ENCODE measurements at places on chromosomes 2 and 18. TPM values are rescaled to one million over a fixed set of nuclear protein-coding genes. Genes with fewer than 3 reads are reported as not detected.

PARD3B gene
- 1.2 TPM for polyA plus RNA-seq

GRCh38 chr2:64128943-64129391, 15.3 kb downstream of the PELI1 start:
- no peak for DNase-seq

- DNase-seq = no peak
Measured at GRCh38 chr2:206158563-206159345, 490 bp downstream of the NDUFS1 start.

DNPEP gene
- 42.8 TPM for polyA plus RNA-seq

DNA sequence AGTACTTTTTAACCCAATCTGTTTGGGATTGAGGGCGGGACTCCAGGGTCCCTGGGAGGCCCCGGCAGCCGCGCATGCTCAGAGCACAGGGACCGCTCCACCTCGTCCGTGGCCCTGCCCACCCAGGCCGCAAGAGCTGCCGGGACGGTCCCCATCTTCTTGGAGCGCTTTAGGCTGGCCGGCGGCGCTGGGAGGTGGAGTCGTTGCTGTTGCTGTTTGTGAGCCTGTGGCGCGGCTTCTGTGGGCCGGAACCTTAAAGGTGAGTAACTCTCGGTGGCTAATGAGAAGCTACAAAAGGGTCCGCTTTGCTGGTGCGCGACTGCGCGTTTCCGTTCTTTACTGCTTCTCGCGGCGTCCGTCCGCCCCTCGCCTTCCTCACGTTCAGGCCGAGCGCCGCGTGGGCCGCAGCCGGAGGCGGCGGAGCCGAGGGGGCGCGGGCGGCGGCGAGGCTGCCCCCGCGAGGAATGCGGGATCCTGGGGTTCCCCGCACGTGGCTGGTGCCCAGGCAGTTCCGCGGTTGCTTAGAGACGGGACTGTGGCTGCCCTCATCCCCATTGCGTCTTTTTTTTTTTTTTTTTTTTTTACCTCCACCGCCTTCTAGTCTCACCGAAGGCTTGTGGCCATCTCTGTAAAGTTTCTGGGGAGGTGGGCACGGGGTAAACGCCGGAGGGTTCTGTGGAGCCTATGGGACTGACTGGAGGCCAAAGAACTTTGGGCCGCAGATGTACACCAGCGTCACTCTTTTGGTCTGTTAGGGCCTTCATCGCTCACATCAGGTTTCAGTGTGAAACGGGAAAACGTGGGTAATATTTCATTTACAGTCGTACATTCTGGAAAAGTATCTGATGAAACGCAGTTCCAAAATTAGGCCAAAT, at the start of gene SSB:
Gene SSB (plus strand): TSS at position 154 of the 875 bp plus-strand sequence. CDS start 2,090 bp downstream, outside the sequence.
- peak; percentile 87 for DNase-seq

FIGN gene
- 1.9 TPM for polyA plus RNA-seq

DNA sequence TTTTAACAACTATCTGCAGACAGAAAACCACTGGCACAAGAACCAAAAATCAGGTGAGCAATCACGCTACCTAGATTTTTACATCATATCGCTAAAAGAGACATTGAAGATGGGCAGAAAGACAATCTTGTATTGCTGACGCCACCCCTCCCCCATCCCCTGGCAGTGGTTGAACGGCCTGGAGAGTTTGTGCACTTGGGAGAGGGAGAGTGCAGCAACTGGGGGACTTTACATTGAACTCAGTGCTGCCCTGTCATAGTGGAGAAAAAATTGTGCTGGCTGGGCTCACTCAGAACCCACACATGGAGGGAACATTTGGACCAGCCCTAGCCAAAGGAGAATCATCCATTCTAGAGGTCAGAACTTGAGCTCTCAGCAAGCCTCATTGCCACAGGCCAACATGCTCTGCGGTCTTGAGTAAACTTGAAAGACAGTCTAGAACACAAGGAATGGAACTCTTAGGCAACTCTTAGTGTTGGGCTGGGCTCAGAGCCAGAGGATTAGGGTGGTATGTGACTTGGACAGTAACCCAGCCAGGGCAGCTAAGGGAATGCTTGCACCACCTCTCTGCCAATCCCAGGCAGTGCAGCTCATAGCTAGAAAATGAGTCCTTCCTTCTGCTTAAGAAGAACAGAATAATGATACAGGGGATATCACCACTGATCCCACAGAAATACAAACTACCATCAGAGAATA, 220.0 kb upstream of the CYP26B1 start:
- DNase-seq = peak; percentile 51

MC2R gene
- polyA plus RNA-seq = not detected

TSPYL6 gene
- not detected for polyA plus RNA-seq

GRCh38 chr2:127081826-127082633, 24.9 kb downstream of the BIN1 start:
- no peak for DNase-seq

CRYGC gene
- not detected for polyA plus RNA-seq

DSC1 gene
- polyA plus RNA-seq = not detected

GRCh38 chr2:231890896-231891513, 35.2 kb downstream of the NPPC start:
- DNase-seq = no peak

TANC1 gene
- polyA plus RNA-seq = 8.1 TPM

NT5C1B gene
- polyA plus RNA-seq = not detected

DNA sequence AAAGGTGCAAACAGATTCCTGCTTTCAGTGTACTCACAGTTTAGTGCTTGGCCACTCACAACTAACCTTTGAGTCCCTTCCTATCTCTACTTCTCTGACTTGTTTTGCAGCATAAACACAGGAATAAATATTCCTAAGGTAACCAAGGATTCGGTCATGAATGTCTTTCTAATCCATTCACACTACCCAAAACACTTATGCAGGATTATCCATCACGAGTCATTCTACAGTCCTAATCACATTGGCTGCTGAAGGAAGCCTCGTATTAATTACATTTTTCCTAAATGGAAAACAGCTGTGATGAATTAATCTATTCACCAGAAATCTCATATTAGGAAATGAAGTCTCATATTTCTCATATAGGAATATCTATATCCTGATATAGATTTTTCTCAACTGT, 16.3 kb downstream of the RDH14 start:
- DNase-seq = no peak

DNA sequence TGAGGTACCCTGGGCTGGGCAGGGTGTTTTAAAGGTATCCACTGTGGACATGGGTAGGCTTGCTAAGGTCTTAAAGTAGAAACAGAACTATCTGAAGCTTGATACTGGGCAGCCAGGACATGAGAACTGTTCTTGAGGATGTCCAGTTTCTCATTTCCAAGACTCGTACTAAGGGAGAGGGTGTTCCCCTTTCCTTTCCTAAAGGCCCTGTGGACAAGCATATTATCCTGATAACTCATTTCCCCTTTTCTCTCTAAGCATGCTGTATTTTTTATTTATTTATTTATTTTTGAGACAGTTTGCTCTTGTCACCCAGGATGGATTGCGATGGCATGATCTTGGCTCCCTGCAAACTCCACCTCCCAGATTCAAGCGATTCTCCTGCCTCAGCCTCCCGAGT, 273.6 kb downstream of the PRKCE start:
- no peak for DNase-seq

GRCh38 chr2:222399038-222399783, 25.1 kb upstream of the SGPP2 start:
- DNase-seq = no peak

RTP5 gene
- not detected for polyA plus RNA-seq

GRCh38 chr2:20608666-20609348, 42.1 kb downstream of the HS1BP3 start:
- no peak for DNase-seq

DNA sequence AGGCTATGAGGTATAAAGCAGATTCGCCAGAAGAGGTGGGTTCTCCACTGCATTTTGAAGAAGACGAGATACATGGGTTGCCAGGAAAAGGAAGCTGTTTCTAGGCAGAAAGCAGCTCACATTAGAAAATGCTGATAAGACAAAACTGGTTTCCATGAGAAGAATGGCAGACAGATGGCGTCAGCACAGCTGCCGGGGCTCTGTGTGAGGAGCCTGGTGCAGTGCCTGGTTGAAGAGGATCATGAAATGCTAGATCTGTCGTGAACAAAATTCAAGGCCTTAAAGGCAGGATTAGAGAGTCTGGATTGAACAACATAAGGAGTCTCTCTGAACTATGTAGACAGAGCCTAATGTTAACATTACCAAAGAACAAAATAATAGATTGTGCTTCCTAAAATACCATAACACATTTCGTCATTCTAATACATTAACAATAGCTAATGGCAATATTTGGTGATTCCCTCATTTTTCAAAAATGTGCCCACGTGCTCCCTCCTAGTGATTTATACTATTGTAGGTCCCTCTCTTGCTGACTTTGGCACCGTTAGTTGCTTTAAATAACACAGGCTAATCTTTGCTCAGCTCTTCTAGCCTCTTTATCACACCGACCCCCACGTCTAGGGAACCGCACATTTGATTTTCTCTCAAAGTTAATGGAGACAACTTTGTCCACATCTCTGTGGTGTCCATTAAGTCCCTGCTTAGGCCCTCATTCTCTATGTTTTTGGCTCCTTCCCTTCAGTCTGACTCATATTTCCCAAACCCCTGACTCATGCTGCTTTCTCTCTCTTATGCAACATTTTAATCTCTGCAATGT, 38.2 kb downstream of the EFEMP1 start:
- peak; percentile 74 for DNase-seq

- no peak for DNase-seq
Measured at GRCh38 chr2:128513961-128514283, 195.3 kb upstream of the HS6ST1 start.

SPATA3 gene
- not detected for polyA plus RNA-seq

SERPINB12 gene
- polyA plus RNA-seq = not detected

- DNase-seq = no peak
Measured at GRCh38 chr2:223697316-223697891, 95.2 kb upstream of the SCG2 start.

DNA sequence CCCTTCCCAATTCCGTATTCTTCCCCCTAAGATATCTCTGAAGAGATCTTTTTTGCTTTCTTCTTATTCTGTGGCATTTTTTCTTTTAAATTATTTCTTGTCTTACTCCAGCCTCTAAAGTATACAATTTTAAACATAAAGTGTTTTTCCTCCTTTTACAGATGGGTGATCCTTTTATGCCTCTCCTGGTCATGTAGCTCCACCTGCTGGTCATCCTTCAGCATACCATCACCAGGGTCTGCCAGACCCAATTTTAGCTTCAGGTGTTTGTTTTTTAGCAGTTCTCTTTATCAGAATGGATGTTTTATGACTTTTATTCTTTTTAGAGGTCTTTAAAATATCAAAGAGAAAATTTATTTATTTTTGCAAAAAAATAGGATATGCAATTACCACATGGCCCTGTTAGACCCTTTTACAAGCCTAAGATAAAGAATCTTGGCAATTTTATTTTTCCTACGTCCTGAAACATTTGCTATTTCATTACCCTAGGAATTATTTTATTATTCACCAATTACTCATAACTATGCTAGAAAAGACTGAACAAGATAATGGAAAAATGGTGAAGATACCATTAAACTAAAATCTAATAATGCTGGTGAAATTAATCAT, 55.5 kb downstream of the PIGN start:
- DNase-seq = peak; percentile 50

DNA sequence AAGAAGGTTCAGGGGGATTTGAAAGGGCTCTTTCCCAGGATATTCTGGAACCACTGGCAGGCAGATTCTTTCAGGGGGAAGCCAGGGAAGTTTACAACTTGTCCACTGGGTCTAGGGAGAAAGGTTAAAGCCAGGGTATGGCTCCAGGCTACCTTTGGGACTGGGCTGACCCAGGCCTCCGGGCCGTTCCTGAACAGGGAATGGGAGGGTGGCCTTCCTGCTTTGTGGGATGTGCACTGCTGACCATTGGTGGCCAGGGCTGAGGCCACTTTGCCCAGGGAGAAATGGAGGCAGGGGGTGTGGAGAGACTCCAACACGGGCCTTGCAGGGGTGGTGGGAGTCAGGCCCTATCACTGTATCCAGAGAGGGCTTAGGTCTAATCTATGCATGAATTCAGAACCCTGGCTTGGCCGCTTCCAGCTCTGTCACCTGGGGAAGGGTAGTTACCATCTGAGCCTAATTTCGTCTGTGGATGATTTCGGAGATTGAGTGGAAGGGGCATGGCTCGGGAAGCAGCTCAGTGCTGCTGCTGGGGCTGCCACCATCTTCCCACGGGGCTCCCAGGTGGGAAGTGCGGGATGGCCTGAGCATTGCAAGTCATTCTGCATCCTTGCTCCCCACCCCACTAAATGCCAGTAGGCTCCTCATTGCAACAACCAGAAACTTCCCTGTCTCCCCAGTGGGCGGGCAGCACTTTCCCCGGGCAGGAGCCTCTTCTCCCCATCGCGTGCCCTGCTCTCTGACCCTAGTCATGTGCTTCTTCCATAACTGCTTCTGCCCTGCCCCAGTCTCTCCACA, 57.1 kb upstream of the OTOF start:
- DNase-seq = no peak

DNA sequence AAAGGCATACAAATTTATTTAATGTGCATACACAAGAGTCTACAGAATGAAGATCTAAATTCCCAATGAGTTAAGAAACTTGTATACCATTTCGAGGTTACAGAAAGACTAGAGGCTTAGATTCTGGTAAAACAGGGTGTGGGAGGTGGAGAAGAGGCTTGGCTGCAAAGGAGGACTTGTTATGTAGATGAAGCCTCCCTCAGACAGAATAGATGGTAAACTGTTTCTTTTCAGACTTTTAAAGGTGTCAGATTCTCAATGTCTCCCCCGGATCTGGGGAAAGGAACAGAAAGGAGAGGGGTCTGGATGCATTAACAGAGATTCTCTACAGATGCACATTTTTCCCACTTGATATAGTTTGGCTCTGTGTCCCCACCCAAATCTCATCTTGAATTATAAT, 126.0 kb downstream of the ST6GAL2 start:
- DNase-seq = no peak

GRCh38 chr2:109268916-109269315, 139.9 kb downstream of the SH3RF3 start:
- DNase-seq = no peak

DNA sequence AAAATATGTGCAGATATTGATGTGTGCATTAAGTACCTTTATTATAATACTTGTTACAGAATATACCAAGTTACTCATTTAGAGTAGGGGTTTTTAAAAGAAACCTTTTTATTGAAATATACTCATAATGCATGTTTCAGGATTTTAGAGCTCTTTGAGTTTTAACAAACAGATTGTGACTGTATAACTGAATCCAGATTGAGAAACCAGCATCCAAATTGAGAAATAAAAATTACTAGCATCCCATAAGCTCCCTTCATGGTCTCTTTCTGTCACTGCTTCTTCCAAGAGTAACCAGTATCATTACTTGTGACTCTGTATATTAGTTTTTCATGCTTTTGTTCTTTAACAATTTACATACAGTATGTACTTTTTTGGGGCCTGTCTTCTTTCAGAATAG, 156.9 kb downstream of the UBR3 start:
- DNase-seq = no peak

DNA sequence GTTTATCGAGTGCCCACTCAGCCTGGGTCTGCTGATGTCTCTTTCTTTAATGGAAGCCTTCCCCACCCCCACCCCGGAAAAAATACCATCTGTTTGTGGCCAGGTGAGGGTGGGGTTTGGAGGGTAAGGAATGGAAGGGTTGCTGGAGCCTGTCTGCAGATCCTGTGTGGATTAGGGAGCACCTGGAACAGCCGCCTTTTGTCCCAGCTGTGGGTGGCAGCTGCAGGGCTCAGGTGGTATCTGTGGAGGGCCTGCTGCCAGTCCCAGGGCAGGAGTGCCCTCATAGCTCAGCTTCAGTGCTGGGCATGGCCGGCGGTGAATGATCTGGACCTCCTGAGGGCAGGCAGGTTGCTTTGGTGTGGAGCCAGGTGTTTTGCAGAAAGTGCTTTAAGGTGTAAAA, 45.3 kb downstream of the IMPA2 start:
- no peak for DNase-seq
